ENCODE measurements at places on chromosomes 6 and 20.
A peak's percentile ranks its signal among the peaks of the same experiment; 100 is the strongest.

DNA sequence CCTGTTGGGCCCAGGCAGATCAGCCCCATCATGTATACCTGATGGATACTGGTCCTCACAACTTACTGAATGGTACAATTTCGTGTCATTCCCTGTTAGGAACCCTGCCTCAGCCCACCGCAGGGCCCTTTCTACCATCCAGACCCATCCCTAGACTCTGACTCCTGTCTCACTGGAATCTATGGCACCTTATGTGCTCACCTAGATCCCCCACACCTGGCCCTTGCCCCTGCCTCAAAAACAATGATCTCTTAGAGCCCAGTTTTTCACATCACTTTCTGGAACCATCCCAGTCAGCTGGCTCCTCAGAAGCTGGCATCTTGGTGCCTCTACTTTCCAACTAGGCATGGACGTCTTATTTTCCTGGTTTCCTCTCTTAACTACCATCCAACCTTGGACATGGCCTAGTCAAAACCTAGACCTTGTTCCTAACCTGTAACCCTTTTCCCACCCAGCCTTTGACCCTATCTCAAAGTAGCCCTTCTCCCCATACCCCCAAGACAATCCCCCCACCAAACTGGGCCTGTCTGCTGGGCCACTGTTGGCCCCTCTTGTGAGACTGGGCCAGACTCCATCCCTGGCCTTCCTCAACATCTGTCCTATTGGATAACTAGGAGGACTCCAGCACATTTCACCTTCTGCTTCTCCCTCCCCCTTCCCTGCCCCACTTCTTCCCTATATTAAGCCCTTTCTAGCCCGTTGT lies 981 bp downstream of the HM13 start:
- DNase-seq = no peak

DNA sequence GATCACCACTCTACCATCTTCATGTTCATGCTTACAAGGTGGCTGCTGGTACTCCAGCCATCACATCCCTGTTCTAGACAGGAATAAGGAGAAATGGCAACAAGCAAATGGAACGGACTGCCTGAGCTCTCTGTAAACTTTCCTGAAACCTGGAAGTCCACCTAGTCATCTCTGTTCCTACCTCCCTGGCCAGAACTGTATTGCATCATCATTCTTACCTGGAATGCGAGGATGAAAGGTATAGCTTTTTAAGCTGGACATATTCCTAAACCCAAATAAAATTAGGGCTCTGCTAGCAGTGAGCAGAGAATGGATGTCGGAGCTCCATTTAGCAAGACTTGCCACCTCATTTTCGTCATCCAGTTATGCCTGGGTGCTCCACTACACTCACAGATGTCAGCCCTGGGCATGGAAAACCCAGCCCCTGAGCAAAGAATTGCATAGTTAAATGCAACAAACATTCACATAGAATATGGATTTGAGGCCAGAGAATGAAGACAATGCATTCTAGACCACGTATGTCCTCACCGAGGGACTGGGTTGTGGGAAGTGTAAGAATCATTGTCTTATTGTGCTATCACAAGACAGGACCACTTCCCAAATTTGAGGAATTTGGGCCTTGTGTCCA lies 214.3 kb upstream of the CDYL start:
- no peak for DNase-seq

GRCh38 chr6:64411226-64411625 lies 775.6 kb downstream of the PHF3 start:
- no peak for DNase-seq

- peak; percentile 59 for DNase-seq
Observed at GRCh38 chr6:75183099-75183541, 22.7 kb downstream of the COL12A1 start.

DNA sequence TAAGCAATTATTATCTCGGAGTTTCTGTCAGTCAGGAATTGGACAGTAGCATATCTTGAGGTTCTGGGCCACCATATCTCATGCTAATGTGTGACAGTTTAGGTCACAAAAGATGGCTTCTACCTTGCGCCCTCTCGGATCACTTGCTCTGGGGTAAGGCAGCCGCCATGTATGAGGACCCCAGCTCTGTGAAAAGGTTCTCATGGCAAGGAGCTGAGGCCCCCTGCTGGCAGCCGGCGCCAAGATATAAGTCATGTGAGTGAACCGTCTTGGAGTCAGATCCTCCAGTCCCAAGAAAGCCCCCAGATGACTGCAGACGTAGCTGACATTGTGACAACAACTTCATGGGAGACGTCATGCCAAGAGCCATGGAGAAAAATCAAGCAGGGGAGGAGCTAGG lies 670.8 kb downstream of the KIF16B start:
- DNase-seq = no peak

DNA sequence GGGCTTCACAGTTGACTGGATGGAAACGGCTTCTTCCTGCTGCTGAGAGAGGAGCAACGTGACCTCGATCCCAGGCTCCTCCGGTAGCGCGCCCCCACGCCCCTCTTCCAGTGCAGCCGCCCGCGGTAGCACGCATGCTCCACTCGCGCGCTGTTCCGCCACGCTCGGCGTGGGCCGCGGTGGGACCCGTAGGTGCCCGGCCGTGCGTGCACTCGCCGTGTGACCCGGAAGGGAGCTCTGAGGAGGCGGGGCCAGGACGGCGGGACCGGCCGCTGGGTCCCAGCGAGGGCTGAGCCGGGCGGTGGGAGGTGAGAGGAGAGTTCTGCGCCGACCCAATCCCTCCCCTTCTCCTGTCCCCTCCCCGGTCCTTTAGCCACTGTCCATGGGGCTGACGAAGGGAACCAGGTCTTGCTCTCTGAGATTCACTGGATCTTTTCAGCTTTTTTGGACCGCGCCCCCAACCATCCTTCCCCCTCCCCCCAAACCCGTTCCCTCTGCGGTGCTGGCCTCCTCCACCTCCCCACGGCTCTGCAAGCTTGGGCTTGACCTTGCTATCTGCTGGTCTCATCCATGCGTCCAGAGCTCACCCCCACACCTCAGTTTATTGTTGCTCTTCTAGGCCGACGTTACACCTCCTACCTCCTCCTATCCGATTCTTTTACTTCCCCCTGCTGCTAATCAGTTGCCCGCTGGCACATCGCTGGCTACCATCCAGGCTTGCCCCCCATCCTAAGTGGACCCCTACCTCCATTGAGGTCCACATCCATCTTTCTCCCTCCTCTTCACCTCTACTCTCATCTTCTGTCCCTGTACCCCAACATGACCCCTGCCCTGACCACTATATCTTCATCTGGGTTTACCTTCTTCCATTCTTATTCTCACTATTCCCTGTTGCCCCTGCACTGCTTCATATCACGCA lies at the start of gene CUL9:
Gene CUL9 (plus strand): TSS at position 255 of the 919 bp plus-strand sequence. CDS start 2,115 bp downstream, outside the sequence.
- DNase-seq = no peak

DNA sequence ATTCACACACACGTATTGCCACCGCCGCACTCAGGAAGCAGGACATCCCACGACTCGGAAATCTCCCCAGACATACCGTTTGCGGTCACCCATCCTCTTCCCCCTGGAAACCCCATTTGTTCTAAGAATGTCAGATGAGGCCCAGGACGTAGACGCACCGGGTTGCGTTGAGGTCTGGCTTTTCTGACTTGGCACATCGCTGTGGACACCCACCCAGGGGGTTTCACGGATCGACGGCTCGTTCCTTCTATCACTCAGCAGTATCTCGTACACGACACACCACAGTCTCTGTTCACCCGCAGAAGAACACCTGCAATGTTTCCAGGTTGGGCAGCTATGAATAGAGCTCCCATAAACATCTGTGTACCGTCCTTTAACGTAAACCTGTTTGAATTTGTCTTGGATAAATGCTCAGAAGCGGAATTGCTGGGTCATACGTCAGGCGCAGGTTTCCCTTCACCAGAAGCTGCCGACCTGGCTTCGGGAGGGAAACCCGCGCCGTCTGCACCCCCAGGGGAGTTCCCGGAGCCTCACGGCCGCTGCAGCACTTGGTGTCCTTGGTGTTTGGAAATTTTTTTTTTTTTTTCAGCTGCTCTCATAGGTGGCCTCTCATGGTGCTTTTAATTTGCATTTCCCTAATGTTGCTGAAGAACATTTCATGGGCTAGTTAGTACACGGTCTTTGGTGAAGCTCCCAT lies 9.3 kb upstream of the EEF1A2 start:
- no peak for DNase-seq

- no peak for DNase-seq
Observed at GRCh38 chr6:41036186-41036585, 2.8 kb downstream of the UNC5CL start.

DNA sequence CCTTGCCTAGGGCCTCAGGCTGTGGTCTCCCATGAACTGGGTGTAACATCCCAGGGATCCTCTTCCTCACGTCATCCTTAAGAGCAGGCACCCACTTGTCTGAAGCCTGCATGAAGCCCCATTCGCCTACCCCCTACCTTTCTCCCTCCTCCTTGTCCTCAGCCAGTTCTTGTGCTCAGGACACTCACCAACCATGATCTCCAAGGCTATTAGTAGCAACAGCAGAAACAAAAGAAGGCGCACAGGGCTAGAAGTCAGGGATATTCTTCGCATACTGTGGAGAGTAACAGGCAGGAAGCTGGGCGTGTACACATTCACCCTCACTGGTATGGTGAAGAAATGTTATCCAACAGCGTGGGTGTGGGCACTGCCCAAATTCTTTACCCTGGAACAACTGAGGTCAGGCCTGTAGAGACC lies 7.3 kb downstream of the RAET1E start:
- DNase-seq = no peak

- no peak for DNase-seq
Observed at GRCh38 chr6:149915970-149916865, 6.7 kb downstream of the RAET1G start.

DNA sequence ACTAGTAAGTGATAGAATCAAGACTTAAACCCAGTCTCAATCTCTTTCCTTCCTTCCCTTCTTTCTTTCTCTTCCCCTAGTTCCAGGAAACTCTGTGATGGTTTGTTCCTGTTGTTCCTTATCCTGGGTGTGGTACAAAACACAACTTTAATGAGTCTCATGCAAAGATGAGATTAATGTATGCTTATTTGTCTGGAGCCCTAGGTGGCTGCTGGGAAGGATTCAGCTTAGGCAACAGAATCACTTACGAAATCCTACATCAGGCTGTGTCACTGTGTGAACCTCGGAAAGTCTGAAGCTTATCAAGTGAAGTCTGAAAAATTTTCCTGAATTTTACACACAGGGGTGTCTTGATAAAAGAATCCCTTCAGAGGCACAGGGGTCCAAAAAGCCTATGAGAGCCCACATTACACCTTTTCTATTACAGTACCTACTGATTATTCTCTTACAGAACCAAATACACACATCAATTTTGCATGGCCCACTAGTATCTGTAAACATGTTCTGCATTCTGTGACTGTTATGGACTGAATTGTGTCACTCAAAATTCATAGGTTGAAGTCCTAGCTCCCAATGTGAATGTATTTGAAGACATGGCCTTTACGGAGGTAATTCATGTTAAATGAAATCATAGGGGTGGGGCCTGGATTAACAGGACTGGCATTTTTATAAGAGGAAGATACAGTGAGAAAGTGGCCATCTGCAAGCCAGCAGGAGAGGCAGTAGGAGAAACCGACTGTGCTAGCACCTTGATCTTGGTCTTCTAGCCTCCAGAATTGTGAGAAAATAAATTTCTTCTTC lies 144.7 kb downstream of the MYB start:
- no peak for DNase-seq

Measured in AG09319 (cell line).